Breast epithelium (tissue), 4 donors: ENCODE measurements at places on chromosomes 5 and 9.

GRCh38 chr9:33189331-33189791, 22.2 kb upstream of the B4GALT1 start:
- no peak for DNase-seq

DNA sequence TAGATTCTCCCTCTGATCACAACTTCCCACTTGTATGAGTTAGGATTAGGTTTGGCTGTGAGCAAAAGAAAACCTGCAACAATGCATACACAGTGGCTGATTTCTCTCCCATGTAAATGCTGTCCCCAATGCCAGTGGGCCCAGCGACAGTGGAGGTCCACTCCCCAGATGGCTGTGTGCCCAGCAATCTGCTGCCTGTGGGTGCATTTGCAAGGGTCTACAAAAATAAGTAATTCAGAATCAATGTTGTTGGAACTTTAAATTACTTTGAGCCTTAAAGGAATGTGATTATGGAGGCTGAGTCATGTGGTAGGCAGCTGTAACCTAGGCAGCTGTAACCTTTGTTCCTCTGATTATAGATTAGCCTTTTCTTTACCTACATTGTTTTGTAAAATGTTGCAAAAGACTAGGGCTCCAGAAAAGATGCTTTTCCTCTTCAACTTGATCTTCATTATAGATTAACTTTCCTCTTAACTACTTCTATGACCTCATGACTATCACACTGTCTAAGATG, 14.2 kb upstream of the MXD3 start:
- no peak for DNase-seq

DNA sequence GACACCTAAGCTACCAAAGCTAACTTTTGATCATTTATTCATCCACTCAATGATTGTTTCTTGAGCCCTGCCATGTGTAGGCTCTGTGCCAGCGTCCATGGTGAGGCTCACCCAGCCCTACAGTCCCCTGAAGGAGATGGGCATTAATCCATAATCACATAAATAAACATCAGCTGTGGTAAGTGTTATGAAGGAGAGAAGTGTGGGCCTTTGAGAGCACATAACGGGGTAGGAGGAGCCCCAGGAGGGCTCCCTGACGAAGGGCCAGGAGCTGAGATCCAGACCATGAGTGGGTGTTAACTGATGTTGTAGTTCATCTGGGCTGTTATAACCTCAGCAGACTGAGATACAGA, 53.9 kb upstream of the AFAP1L1 start:
- DNase-seq = no peak

- DNase-seq = no peak
Observed at GRCh38 chr9:36632892-36633291, 60.2 kb downstream of the MELK start.

DNA sequence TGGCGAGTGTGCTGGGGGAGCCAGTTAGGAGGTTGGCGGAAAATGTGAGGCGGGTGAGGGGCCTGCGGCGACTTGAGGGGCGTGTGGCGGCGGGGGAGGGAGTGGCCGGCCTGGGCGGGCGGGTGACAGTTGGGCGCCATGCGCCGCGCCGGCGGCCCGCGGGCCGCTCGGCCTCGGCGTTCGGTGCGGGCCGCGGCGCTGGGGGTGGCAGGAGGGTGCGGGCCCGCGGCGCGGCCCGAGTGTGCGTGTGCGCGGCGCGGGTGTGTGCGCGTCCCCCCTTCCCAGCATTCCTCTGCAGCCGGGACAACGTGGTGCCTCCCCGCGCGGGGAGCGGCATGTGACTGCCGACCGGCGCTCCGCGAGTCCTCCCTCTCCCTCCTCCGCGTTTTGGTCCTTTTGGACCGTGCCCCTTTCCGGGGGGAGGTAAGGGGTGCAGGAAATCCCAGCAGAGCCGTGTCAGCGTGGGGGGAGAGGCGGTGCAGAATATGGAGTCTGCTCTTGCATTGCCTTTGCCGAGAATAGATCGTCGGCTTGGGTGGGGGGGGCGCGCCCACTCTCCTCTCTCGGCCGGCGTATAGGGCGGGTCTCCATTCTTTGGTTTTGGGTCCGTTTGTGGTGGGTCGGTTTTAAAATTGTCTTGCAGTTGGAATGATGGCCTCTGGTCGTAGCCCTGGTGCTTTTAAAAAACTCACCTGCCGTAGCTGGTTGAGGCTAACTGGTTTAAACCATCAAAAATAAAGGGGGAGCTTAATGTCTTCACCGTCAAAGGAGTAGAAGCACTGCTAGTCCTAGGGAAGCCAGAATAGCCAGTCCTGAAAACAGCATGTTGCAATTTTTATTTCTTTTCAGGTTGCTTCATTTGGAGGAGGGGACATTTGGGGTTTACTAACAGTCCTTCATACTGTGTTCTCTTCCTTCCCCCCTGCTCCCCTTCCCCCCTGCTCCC, 2.0 kb downstream of the LARP1 start:
- DNase-seq = no peak

- no peak for DNase-seq
Observed at GRCh38 chr9:89464300-89464901, 33.5 kb downstream of the SEMA4D start.

- DNase-seq = no peak
Observed at GRCh38 chr5:129001841-129002526, 36.7 kb downstream of the SLC27A6 start.

DNA sequence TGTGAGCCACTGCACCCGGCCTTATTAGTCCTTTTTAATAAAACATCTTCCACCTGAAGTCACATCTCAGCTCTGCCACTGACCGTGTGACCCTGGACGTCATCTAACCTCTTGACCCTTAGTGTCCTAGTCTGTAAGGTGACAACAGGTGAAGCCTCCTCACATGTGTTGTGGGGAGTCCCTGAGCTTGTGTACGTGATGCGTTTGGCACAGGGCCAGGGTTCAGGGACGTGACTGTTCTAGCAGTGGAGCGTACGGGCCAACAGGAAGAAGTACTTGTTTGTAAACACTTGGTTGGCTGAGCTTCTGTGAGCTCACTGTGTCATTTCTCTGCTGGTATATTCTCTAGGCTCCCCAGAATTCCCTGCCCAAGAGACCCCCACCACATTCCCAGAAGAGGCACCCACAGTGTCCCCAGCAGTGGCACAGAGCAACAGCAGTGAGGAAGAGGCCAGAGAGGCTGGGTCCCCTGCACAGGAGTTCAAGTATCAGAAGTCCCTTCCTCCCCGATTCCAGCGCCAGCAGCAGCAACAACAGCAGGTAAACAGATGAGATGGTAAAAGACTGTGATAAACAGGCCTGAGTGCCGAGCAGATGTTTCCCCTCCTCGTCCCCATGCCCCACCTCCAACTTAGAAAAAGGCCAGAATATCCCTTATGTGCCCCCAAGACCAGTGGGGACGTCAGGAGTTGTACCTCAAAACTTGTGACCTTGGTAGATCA, 35.3 kb upstream of the POMT1 start:
- DNase-seq = no peak

GRCh38 chr9:116504893-116505480, 182.1 kb upstream of the TRIM32 start:
- DNase-seq = no peak
